Upper lobe of left lung (tissue), 6 donors: ENCODE measurements at places on chromosomes 11 and 22. TPM values are rescaled to one million over a fixed set of nuclear protein-coding genes. Genes with fewer than 3 reads are reported as not detected.

DNA sequence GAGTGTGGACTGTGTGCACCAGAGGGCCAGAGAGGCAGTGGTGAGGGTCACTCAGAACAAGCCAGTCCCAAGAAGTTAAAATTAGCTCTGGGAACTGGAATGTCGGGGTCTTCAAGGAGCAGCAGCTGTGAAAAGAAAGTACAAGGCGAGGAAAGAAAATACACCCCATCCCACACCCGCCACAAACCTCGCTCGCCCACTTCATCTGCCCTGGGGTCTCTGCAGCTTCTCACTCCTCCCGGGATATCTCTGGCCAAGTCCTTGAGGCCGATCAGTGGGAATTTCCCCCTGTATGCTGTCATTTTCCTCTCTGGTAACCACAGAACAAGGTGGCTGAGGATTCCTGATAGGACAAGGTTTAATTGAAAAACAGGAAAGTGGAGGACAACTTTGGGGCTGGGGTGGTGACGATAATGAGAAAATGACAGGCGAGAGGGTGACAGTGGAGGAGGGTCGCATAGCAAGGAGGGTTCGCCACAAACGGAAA, 36.3 kb upstream of the TIMP3 start:
- DNase-seq = no peak

DNA sequence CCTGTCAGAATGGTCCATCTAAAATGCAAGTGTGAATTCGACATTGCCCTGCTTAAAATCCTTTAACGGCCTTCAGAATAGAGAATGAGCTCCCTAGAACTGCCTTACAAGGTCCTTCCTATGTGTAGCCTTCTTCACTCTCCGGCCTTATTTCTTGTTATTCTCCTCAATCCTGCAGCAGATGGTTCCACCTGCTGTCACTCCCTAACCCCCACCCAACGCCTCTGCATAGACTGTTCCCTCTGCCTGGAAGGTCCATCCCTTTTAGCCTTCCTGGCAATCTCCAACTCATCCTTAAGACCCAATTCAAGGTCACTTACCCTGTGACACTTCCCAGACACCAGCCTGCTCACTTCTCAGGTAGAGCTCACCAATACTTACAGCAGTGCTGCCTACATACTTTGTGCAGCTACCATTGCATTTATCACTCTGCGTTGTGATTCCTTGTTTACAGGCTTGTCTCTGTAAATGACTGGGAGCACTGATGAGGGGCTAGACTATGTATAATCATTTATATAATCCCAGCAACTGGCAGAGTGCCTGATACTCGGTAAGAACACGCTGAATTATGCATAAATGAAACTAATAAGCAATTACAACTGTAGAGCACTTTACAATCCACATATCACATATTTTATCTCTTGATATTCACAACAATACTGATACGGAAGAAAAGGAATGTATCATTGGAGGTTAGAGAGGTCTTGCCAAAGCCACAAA, 58.9 kb downstream of the CLPB start:
- DNase-seq = no peak

- DNase-seq = peak; percentile 65
Observed at GRCh38 chr11:117143390-117143789, 697 bp upstream of the PAFAH1B2 start.

GRCh38 chr11:73423506-73423905, 47.3 kb downstream of the RELT start:
- DNase-seq = no peak

- no peak for DNase-seq
Observed at GRCh38 chr22:27842201-27842600, 40.6 kb upstream of the MN1 start.

UBQLN3 gene
- total RNA-seq = 2.0 TPM

KCNJ1 gene
- not detected for total RNA-seq

SOX6 gene
- 14.1 TPM for total RNA-seq
